ENCODE measurements at places on chromosomes 1 and 21.

GRCh38 chr21:31397515-31397926, 53.5 kb upstream of the TIAM1 start:
- DNase-seq, result no peak

- no peak for DNase-seq
Observed at GRCh38 chr1:222713091-222713961, 962 bp downstream of the BROX start.

DNA sequence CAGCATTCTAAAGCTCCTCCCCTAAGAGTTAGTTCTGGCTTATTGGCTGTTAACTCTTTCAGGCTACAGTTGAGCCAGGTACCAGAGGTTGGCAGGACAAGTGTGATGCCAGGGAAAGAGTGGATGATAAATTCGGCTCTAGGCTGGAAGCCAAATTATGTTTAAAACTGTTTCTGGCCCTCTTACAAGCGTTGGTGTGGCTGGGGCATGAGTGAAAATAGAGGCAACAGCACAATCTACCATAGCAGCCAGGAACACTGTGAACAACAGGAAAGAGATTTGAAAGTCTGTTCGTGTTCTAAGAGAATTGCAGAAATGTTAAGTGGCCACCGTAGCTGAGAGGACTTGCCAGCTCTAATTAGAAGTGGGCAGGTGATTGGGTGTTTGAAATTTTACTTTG, 84.2 kb downstream of the CDC7 start:
- no peak for DNase-seq

- no peak for DNase-seq
Observed at GRCh38 chr1:33454646-33455282, 17.7 kb upstream of the ZSCAN20 start.

- DNase-seq, result no peak
Observed at GRCh38 chr1:2232916-2233438, 4.9 kb downstream of the SKI start.
